HCT116 (cell line): ENCODE measurements at places on chromosomes 11 and 22. TPM values are rescaled to one million over a fixed set of nuclear protein-coding genes. Genes with fewer than 3 reads are reported as not detected.

DCDC1 gene
- total RNA-seq: 1.5 TPM

PRRG4 gene
- 5.4 TPM for total RNA-seq

GRCh38 chr11:63945477-63946163 lies 6.8 kb downstream of the NAA40 start:
- no peaks in the 10 kb centered on the region for H3K4me1 ChIP-seq
- peak; percentile 36 for DNase-seq
- peak overlapping the region; percentile 3 for H3K27ac ChIP-seq

GRCh38 chr22:23688571-23688970 lies 2.2 kb upstream of the RGL4 start:
- no peak for DNase-seq
- H3K36me3 ChIP-seq: peaks cover 2% of the 10 kb centered on the region; the same call in 1 of the 2 replicates
- no peaks in the 10 kb centered on the region for H3K27me3 ChIP-seq

KRTAP5-11 gene
- not detected for total RNA-seq

- no peak overlapping the region for H3K27ac ChIP-seq
- DNase-seq: no peak
- no peaks in the 10 kb centered on the region for H3K27me3 ChIP-seq
- no peak overlapping the region for H3K4me3 ChIP-seq
Observed at GRCh38 chr11:46427364-46427763, 35.8 kb upstream of the CHRM4 start.

GRCh38 chr11:47955061-47955755 lies 25.2 kb upstream of the PTPRJ start:
- no peaks in the 10 kb centered on the region for H3K27me3 ChIP-seq
- H3K36me3 ChIP-seq: no peaks in the 10 kb centered on the region
- H3K4me1 ChIP-seq: no peaks in the 10 kb centered on the region
- H3K27ac ChIP-seq: no peak overlapping the region

DNA sequence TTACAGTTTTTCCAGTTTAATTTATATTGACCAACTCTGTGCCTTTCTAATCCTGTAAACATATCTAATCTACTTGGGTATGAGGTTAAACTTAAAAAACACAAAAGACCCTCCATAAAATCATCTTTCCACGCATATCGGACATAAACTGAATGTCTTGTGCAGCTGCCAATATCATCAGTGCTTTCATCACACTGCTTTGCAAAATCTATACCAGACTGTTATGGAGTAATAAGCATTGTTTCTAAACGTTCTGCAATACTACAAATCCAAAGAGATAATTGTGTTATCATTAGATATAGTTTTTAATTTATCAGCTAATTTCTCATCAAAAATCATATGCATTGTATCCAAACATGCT lies 36.1 kb upstream of the AMPD3 start:
- no peaks in the 10 kb centered on the region for H3K27me3 ChIP-seq
- no peak overlapping the region for H3K4me3 ChIP-seq
- no peak for DNase-seq
- H3K27ac ChIP-seq: no peak overlapping the region
- no peaks in the 10 kb centered on the region for H3K36me3 ChIP-seq
- no peaks in the 10 kb centered on the region for H3K4me1 ChIP-seq

GRCh38 chr11:46855167-46855566 lies 9.1 kb upstream of the CKAP5 start:
- peaks cover 4% of the 10 kb centered on the region; the same call in 1 of the 2 replicates for H3K36me3 ChIP-seq
- no peaks in the 10 kb centered on the region for H3K27me3 ChIP-seq
- no peak overlapping the region for H3K27ac ChIP-seq

OR10S1 gene
- not detected for total RNA-seq

GRCh38 chr11:110097459-110098012 lies 4.3 kb downstream of the ZC3H12C start:
- H3K27ac ChIP-seq: no peak overlapping the region

DNA sequence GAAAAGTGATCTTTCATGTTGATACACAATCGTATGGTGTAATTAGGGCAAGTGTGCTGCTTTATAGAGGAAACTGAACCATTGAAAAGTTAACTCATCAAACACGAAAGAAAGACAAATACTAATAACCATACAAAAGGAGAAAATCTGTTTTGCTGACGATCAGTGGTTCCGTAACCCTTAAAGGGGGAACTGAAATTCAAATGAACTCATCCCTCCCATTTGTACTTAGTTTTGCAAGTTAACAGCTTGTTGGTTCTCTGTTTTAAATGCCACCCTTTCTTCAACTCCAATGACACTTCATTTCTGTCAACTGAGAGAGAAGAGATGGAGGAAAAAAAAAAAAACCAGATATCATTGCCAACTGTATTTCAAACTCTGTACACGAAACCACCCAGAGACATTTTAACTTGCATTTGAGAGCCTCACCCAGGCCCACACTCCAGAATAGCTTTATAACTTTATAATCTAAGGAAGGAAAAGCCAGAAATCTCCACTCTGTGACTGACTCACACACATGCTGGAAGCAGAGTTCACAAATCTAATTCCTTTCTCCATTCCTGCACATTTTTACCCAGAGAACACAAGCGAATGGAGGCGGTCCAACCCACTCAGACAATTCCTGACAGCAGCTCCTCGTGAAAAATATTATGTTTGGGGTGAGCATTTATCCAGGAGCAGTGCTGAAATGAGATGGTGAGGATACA lies 17.4 kb upstream of the CSNK2A3 start:
- no peak overlapping the region for H3K27ac ChIP-seq
- DNase-seq: no peak
- no peaks in the 10 kb centered on the region for H3K27me3 ChIP-seq
- H3K4me1 ChIP-seq: no peaks in the 10 kb centered on the region
- no peaks in the 10 kb centered on the region for H3K36me3 ChIP-seq
- no peak overlapping the region for H3K4me3 ChIP-seq

P2RX6 gene
- 0.20 TPM for total RNA-seq

GRCh38 chr22:37634417-37634924 lies 5.0 kb upstream of the SH3BP1 start:
- H3K27ac ChIP-seq: no peak overlapping the region
- no peaks in the 10 kb centered on the region for H3K27me3 ChIP-seq
- no peak overlapping the region for H3K4me3 ChIP-seq
- H3K36me3 ChIP-seq: no peaks in the 10 kb centered on the region
- H3K4me1 ChIP-seq: peaks cover 43% of the 10 kb centered on the region

GRCh38 chr22:36439481-36440271 lies 41.8 kb downstream of the TXN2 start:
- H3K36me3 ChIP-seq: no peaks in the 10 kb centered on the region
- peaks cover 22% of the 10 kb centered on the region for H3K4me1 ChIP-seq
- H3K27me3 ChIP-seq: no peaks in the 10 kb centered on the region
- DNase-seq: no peak
- H3K27ac ChIP-seq: no peak overlapping the region

DNA sequence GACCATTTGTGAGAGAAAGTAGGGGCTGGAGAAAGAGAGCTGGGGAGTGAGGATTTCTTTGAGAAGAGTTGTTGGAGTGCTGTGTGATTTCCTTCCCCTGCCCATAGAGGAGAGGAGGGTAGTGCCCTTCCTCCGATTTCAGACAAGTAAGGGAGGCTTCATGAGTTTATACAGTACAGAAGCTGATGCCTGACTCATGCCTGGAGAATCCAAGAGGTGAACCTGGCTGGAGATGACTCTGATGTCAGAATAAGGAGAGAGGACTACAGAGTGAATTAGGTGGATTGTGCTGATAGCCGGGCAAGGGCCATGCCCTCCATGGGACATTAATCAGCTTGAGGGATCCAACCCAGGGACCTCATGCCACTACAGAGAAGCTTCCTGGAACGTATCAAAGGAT lies 91.6 kb downstream of the FAR1 start:
- H3K4me3 ChIP-seq: no peak overlapping the region
- H3K36me3 ChIP-seq: no peaks in the 10 kb centered on the region
- H3K27me3 ChIP-seq: no peaks in the 10 kb centered on the region
- H3K4me1 ChIP-seq: no peaks in the 10 kb centered on the region
- no peak for DNase-seq

GRCh38 chr11:111366560-111367410 lies 12.3 kb downstream of the POU2AF1 start:
- no peaks in the 10 kb centered on the region for H3K36me3 ChIP-seq
- H3K27ac ChIP-seq: no peak overlapping the region
- no peak overlapping the region for H3K4me3 ChIP-seq
- DNase-seq: no peak

- no peak overlapping the region for H3K27ac ChIP-seq
- H3K27me3 ChIP-seq: no peaks in the 10 kb centered on the region
- H3K36me3 ChIP-seq: no peaks in the 10 kb centered on the region
- peaks cover 3% of the 10 kb centered on the region; the same call in 1 of the 2 replicates for H3K4me1 ChIP-seq
Observed at GRCh38 chr22:44468973-44469372, 29.1 kb downstream of the RTL6 start.

DNA sequence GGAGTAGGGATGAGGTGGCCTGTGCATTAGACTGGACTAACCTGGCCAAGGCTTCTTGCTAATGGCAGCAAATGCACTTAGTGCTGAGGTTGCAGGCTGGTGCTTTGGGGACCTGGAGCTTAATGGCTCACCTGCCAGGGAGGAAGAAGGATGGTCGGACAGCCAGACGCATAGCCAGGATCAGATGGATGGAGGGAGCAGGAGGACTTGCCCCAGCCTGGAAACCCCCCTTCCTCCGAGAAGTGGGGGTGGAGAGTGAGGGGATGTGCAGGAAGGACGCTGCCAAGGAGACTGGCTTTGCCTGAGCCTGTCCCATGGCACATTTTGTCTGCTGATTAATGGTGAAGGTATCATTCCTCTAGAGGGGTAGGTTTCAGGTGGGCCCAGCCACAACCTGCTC lies 17.9 kb downstream of the IGLL1 start:
- H3K4me3 ChIP-seq: no peak overlapping the region
- H3K36me3 ChIP-seq: no peaks in the 10 kb centered on the region
- no peaks in the 10 kb centered on the region for H3K4me1 ChIP-seq
- H3K27ac ChIP-seq: no peak overlapping the region
- no peaks in the 10 kb centered on the region for H3K27me3 ChIP-seq

DNA sequence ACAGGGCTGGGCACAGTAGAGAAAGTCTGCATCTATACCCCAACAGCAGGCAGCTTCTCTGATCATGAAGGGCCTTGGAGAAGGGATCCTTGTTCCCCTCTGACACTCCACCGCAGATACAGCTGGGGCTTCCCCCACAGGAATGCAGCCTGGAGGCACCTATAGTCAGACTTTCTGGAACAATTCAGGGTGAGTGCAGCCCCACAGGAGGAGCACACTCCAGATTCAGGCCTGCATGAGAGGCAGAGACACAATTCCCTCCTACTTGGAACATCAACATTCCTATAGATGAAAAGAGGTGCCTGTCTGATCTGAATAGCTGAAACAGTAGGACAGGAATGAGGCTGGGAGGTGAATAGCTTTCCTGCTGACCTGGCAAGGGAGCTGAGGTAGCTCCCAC lies 1298.0 kb upstream of the CNTN5 start:
- no peak for DNase-seq
- no peaks in the 10 kb centered on the region for H3K27me3 ChIP-seq
- H3K27ac ChIP-seq: no peak overlapping the region
- no peaks in the 10 kb centered on the region for H3K4me1 ChIP-seq
- no peaks in the 10 kb centered on the region for H3K36me3 ChIP-seq
- no peak overlapping the region for H3K4me3 ChIP-seq

DNA sequence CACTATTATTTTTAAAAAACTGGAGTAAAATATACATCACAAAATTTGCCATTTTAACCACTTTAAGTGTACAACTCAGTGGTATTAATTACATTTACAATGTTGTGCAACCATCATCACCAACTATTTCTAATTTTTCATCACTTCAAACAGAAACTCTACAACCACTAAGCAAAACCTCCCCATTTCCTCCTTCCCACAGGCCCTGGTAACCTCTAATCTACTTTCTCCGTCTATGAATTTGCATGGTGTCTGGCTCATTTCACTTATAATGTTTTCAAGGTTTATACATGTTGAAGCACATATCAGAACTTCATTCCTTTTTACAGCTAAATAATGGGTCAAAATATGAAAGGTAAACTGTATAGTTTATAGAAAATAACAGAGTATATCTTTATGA lies 24.4 kb downstream of the DDI1 start:
- no peaks in the 10 kb centered on the region for H3K4me1 ChIP-seq
- DNase-seq: no peak
- no peaks in the 10 kb centered on the region for H3K36me3 ChIP-seq
- H3K27me3 ChIP-seq: no peaks in the 10 kb centered on the region
- no peak overlapping the region for H3K4me3 ChIP-seq

DNA sequence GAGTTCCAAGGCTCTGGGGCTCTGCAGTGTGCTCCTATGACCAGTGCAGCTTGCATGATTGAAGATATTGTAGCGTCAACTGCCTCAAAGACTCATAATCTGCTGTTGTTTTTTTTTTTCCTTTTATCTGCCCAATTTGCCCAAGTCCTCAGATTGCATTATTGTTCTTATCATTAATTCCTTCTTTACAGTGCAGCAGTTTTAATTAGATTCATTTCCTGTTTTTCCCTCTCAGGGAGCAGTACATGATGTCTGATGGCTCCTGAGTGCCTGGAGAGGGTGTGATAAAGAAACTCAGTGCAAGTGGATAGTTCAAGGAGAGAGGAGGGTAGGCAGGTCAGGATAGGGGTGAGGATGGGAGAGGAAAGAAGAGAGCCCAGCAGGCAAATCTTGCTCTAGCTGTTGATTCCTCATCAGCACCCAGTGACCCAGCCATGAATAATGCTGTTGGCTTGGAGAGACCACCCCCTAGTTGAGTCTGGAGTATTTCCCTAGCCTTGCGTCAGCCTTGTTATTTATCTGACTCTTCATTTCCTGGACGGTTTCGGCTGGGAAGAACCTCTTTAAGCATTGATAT lies 219.6 kb upstream of the SESN3 start:
- no peaks in the 10 kb centered on the region for H3K27me3 ChIP-seq
- H3K27ac ChIP-seq: no peak overlapping the region
- no peak for DNase-seq
- H3K36me3 ChIP-seq: no peaks in the 10 kb centered on the region
- no peaks in the 10 kb centered on the region for H3K4me1 ChIP-seq

TSKU gene
- 21.9 TPM for total RNA-seq

- H3K27me3 ChIP-seq: no peaks in the 10 kb centered on the region
- H3K36me3 ChIP-seq: peaks cover 18% of the 10 kb centered on the region; the same call in 1 of the 2 replicates
- H3K27ac ChIP-seq: no peak overlapping the region
- DNase-seq: no peak
- peaks cover 37% of the 10 kb centered on the region for H3K4me1 ChIP-seq
Observed at GRCh38 chr22:28984482-28985158, 77.0 kb downstream of the C22orf31 start.

MMP27 gene
- total RNA-seq: not detected

DNA sequence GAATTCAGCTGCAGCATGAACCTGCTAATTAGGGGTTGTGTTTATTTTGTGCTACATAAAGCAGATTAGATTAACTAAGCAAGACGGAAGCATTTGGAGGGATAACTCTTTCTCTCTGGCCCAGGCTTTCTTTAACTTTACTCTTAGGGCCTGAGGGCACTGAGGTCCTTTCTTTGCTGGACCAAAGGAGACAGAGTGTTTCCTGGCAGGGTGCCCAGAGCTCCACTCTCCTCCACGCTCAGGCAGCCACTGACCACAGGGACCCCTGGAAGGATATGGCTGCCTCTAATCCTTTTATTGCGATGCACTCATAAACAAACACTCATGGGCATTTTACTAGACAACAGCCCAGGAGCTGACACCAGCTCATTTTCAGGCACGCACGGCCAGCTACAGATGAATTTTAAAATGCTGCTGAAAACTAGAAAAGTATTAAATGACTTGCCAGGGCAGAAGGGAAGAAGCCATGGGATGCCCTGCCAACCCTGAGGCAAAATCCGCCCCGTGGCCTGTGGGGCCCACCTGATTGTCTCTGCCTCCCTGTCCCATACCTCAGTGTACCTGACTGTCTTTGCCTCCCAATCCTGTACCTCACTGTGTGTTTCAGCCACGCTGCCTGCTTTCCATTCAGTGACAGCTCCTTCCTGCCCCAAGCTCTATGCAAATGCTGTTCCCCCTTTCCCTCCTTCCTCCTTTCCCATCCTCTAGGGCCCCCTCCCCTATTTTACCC lies 192.6 kb upstream of the NAV2 start:
- H3K36me3 ChIP-seq: no peaks in the 10 kb centered on the region
- H3K27ac ChIP-seq: no peak overlapping the region
- peaks cover 43% of the 10 kb centered on the region for H3K27me3 ChIP-seq
- H3K4me1 ChIP-seq: no peaks in the 10 kb centered on the region
- no peak for DNase-seq

MRGPRF gene
- total RNA-seq: 0.76 TPM
